ENCODE measurements at places on chromosomes 13 and 19. TPM values are rescaled to one million over a fixed set of nuclear protein-coding genes. Genes with fewer than 3 reads are reported as not detected.

GRCh38 chr13:42478531-42479156 lies 95.3 kb upstream of the TNFSF11 start:
- DNase-seq, result no peak

DNA sequence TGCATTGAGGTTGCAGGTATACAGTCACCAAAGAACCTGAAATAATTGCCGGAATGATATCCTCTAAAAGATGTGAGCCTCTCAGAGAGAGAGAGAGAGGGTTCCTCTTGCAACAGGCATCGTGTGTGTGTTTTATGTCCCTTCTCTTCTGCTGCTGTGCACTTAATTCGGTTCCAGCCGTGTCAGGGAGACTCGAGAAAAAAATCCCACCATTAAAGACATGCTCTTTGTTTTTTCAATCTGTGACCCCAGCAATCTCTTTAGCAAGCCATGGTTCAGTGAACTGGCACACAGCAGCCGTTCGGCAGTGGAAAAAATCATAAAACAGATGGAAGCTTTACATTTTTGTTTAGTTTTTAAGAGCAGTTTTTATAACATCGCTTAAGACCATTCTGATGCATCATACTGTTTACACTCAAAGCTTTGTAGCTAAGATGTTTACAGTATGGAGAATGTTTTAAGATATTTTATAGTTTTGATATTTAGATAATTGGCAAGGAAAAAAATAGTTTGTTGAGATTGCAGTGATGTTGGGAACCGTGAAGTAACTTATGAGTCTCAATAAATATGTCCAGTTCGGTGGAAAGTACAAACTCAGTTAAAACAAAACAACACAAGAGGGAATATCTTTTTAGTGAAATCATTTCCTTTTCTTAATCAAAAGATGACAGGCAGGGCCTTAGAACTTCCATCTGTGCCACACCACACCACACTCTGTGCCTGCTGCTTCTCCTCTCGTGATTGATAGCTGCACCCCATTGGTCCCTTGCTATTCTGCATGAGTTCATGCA lies 31.2 kb upstream of the ZNF536 start:
- DNase-seq, result no peak

- no peak for DNase-seq
Measured at GRCh38 chr19:17294051-17294891, 9.0 kb downstream of the ABHD8 start.

DNA sequence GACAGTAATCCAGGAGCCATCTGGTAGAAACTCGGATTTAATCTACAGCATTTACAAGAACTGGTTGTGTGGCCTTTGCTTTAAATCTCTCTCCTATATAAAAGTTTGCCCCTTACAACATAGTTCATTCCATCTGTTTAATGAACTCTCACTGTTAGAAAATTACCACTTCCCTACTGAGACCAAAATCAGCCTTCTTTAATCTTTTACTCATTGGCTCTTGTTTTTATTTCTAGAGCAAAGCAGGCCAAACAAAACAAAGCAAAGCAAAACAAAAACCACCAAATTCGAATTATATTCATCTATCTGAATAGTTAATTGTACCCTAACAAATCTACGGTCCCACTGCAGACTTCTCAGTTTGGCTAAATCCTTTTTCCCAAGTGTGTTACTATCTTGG lies 127.0 kb downstream of the UGGT2 start:
- DNase-seq, result no peak

GRCh38 chr19:904545-904944 lies 8.5 kb downstream of the R3HDM4 start:
- DNase-seq, result no peak

GRCh38 chr19:1757468-1758230 lies 4.3 kb downstream of the ONECUT3 start:
- no peak for DNase-seq

GRCh38 chr19:42324655-42325307 lies 654 bp upstream of the MEGF8 start:
- DNase-seq, result no peak

- DNase-seq, result no peak
Measured at GRCh38 chr13:20582026-20582425, 15.1 kb downstream of the IFT88 start.

- no peak for DNase-seq
Measured at GRCh38 chr13:92460479-92460878, 766.1 kb upstream of the GPC6 start.

- DNase-seq, result no peak
Measured at GRCh38 chr19:4649392-4650047, 10.2 kb downstream of the TNFAIP8L1 start.

GRCh38 chr19:19538061-19538784 lies at the start of gene CILP2:
Gene CILP2 (plus strand): TSS chr19:19538265. CDS start chr19:19538350, 85 bp downstream.
- peak; percentile 77 for DNase-seq

DNA sequence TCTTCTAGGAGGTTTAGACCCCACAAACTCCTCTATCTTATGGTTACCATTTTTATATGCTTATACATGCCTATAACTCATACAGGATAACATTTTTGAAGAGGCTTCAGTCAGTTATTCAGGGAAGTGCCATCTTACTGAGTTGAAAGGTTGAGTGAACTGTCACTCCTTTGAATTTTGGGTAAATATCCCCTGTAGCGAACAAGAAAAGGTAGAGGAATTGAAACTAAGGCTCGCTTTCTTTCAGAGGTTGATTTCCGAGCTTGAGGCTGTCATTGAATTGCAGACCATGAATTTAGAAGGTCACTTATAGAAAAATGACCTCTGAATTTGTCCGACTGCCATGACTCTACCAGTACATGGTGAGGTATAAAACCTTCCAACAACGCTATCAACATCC lies 35.1 kb downstream of the MICU2 start:
- no peak for DNase-seq

- DNase-seq, result no peak
Measured at GRCh38 chr19:38571682-38572081, 46.1 kb downstream of the MAP4K1 start.

DNA sequence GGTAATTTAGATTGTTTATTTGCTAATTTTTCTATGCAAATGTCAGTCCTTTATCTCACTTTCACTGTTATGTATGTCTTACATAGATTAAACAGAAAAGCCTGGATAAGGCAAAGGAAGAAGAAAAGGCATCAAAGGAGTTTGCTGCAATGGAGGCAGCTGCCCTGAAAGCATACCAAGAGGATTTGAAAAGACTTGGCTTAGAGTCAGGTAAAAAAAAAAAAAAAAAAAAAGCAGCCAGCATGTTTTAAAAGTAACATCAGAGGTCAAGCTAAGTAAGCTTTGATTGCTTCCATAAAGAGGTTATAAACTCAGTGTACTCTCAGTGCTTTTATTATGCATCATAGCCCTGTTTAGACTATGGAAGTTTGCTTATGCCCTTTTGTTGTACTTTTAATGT lies 3.8 kb downstream of the WBP4 start:
- DNase-seq, result no peak

The ITM2B gene
- 244 TPM for total RNA-seq

The KLK14 gene
- 0.99 TPM for total RNA-seq

The MBD3L1 gene
- not detected for total RNA-seq

The KIR2DL4 gene
- total RNA-seq, result not detected

The ECSIT gene
- total RNA-seq, result 34.4 TPM

The AZU1 gene
- total RNA-seq, result 6.4 TPM

The SDHAF1 gene
- 12.0 TPM for total RNA-seq

The DAND5 gene
- total RNA-seq, result 0.16 TPM

The ZNF577 gene
- 27.4 TPM for total RNA-seq

The CYP4F2 gene
- total RNA-seq, result not detected

The ZNF69 gene
- 25.1 TPM for total RNA-seq

The ZNF626 gene
- total RNA-seq, result 30.3 TPM

The KISS1R gene
- total RNA-seq, result 1.5 TPM
